Stimulated activated naive CD8-positive, alpha-beta T cell treated with anti-CD3 and anti-CD28 coated beads, Interleukin-15, amount 100 ng/mL, for 72 hours (primary cell): ENCODE measurements at places on chromosomes 16 and 17.

DNA sequence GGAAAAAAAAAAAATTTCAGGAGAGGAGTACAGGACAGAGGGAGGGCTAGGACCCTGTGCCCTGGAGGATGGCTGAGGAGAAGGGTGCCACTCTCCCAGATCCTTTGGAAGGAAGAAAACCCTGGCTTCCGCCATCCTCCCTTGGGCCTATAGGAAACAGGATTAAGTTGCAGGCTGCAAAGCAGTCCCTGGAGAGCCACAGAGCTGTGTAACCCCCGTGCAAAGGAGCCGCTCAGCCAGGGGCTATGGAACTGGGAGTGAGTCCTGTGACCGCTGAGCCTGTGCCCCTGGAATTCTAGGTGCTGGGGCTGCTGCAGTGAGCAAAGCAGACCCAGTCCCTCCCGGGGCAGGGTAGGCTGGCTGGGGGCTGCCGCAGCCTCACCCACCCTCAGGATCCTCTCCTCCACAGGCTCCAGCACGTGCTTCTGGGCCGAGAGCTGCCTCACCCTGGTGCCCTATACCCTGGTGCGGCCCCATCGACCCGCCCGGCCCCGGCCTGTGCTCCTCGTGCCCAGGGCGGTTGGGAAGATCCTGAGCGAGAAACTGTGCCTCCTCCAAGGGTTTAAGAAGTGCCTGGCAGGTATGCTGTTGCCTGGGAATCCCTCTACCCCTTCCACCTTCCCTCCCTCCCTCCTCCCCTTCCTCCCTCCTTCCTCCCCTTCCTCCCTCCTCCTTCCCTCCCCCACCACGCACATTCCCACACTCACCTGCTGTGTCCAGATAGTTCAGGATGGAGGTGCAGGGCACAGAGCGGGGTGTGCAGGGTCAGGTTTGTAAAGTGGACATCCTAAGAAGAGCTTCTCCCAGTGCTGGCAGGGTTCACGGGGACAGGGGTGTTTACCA, 15.3 kb downstream of the SGSH start:
- no peak for DNase-seq

- DNase-seq = no peak
These were observed 279.8 kb upstream of the GOT2 start for GRCh38 chr16:59013930-59014329.

GRCh38 chr17:37558299-37558698, 50.9 kb downstream of the SYNRG start:
- DNase-seq = no peak

GRCh38 chr17:77365584-77366186, 224.9 kb downstream of the SEC14L1 start:
- peak; percentile 15 for DNase-seq

DNA sequence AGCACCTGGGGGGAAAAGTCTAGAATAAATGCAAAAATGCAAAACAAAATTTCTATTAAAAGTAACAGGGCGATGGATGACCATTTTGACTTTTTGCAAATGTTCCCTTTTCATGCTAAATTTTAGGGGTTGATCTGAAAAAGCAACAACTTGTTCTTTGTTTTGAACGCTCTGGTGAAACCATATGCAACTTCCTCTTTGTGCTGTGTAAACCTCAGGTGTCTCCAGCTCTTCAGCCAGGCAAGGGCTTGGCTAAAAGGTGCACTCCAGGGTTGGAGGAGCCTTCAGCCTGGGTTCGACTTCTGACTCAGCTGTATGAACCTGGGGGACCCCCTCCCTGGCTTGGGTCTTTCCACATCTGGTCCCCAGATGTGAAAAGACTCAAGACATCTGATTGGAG, 9.5 kb downstream of the IRF8 start:
- DNase-seq = no peak

DNA sequence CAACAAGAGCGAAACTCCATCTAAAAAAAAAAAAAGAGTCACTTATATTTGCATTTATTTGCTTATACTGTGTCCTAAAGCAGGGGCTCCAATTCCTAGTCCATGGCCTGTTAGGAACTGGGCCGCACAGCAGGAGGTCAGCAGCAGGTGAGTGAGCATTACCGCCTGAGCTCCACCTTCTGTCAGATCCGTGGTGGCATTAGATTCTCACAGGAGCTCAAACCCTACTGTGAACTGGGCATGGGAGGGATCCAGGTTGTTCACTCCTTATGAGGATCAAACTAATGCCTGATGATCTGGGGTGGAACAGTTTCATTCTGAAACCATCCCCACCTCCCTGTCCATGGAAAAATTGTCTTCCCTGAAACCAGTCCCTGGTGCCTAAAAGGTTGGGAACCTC, 24.9 kb downstream of the ITGB3 start:
- no peak for DNase-seq

DNA sequence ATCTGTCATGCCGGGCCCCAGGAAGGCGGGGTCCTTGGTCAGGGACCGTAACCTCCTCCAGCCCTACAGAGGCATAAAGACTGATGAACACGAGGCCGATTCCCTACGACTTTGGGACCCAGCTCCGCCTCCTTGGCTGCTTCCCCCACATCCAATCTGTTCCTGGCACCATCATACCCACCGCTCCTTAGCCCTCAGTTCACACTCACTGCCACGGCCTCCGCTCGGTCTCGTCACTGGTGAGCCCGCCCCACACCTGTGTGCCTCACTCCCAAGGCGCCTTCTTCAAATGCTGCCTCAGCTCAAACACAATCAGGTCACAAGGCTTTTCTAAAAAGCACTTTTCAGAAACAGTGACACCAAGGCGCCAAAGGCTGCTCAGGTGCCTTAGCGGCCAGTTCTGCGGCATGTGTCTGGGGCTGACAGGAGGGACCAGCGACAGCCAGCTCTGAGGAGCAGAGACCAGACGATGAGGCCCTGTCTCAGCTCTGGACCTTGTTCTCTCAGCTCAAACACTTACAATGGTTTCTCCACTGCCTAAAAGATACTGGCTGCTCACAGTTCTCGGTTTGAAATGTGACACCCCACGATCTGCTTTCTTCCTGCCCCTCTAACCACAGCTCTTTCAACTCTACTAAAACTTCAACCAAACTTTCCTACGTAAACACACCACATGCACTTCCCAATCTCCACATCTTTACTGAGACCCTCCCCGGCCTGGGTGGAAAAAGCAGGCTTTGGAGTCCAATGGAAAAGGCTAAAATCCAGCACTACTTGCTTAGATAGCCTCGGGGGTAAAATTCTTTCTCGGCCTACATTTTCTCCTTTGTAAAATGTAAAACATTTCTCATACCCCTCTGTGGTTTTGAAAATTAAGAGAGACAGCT, 33.2 kb downstream of the CYB5D2 start:
- DNase-seq = peak; percentile 36

- DNase-seq = no peak
These were observed 23.8 kb downstream of the FAM222B start for GRCh38 chr17:28818819-28819221.

DNA sequence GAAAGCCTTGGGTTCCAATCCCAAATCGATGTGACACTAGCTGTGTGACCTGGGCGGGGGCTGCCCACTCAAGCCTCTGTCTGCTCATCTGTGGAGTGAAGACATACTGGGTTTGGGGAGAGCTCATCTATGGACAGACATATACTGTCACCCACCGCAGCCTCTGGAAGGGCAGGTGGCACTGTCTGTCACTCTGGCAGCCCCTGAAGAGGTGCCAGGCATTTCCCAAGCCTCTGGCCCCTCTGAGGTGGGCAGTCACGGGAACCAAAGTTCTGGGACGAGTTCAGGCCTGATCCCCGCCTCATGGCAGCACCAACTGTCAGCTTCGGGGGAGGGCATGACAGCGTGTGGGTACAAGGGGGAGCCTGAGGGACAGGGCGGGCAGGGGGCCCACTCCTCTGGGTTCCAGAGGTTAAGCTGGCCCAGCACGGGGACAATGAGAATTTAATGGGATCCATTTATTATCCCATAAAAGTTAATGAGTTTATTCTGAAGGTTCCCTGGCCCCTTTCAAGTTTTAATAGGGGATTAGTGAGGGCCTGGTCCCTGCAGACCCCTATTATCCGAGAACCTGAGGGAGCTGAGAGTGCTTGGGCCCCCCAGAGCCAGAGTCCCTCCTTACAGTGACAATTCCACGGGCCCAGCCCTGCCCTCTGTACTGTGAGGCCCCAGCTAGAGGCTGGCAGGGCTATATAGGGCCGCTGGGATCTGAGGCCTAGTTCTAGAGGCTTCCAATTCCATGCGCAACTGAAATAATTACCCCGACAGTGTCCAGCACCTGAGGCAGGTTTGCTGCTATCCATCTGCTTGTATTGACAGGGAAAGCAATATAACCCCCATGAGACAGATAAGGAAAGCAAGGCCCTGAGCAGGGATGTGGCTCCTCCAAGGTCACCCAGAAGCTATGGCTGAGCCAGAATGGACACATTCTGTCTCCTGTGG, 18.8 kb downstream of the SEZ6 start:
- no peak for DNase-seq

GRCh38 chr16:69188716-69189115, 1.8 kb downstream of the SNTB2 start:
- no peak for DNase-seq

DNA sequence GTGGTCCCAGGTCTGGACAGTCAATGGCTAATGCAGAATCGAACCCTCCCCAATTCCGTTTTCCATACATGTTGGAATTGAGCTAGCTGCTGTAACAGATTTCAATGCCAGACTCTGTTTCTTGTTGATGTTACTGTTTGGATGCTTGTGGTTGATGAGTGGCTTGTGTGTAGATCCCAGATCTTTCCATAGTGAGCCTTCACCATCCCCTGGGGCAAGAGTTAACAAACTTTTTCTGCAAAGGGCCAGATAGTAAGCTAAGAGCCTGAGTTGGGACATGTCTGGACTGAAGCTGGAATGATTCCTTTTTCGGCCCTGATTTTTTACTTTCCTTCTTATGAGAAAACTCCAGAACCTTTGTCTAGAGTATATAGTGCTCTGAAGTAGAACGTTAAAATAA, 296.3 kb downstream of the CPPED1 start:
- DNase-seq = no peak

- DNase-seq = no peak
These were observed 78.7 kb downstream of the N4BP1 start for GRCh38 chr16:48531011-48531962.

DNA sequence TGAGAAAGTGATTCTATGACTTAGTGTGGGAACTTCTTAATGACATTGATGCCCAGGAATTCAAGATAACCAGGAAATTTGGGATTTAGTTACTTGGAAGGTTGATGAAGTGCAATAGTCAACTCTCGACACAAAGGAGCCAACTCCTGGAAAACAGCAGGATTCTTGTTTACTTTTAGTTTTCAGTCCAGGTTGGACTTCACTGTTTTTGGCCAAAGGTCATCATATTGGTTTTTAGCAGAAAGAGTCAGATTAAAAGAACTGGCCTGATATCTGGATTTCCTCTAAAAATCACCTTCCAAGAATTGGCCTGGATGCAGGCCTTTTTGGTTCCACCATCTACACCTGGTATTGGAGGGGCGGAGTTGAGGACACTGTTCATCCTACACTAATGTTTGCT, 60.1 kb upstream of the SALL1 start:
- no peak for DNase-seq

DNA sequence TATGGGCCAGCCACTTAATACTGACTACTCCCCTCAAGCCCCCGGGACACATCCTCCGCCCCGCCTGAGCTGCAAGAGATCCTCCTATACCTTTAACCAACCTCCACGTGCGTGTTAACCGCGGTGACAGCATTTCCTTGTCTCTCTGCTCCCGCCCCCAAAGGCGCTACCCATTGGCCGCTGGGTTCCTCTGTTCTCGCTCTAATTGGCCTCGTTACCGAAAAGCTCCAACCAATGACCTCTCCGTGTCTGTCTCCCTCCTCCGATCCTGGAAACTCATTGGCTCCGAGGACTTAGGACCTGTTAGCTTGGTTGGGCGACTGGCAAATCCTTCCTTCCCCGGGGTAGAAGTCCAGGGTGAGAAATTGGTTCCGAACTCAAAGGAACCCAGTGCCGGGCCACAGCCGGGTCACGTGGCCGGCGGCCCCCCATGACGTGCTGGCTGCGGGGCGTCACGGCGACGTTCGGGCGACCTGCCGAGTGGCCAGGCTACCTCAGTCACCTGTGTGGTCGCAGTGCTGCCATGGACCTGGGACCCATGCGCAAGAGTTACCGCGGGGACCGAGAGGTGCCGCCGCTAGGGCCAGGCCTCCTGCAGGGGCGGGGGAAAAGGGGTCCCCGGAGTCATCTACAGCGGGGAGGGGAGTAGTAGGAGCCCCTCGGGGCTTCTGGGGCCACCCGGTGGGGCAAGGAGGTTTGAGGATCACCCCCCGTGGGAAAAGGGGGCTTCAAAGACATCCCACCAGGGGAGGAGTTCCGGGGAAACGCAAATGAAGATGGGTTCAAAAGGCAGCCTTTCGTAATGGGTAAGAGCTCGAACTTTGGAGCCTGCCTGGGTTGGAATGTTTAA, at the start of gene PNPO:
Gene PNPO, plus strand, starts transcription at position 326 of the 850 bp plus-strand sequence. Its CDS starts 105 bp downstream, at position 431.
- DNase-seq = peak; percentile 90

GRCh38 chr16:21184834-21185233, 26.4 kb downstream of the LDAF1 start:
- DNase-seq = no peak

DNA sequence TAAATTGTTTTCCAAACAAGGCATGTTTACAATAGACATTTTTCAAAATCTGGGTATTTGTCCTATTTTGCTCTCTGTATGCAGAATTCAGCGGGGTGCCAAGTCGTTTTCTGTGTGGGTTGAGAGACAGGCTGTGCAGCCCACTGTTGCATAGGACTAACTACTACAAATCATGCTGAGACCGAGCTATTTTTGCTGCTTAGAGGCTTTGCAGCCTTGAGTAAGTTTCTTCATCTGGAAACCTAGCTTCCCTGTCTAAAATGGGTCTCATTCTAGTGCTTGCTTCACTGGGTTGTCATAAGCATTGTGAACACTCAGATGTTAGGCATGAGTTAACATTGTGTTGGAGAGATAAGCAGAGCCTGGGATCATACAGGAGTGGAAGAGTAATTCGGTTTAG, 1.3 kb downstream of the PRPSAP2 start:
- no peak for DNase-seq

DNA sequence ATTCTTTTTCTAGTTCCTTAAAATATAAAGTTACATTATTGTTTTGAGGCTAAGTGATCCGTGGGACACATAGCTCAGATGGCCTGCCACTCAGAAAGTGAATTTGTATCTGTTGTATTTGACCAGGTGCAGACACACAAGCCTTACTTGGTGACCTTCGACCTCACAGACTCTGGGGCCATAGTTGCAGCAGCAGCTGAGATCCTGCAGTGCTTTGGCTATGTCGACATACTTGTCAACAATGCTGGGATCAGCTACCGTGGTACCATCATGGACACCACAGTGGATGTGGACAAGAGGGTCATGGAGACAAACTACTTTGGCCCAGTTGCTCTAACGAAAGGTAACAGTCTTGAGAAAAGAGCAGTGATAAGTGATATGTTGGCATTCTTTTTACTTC, 30.5 kb downstream of the TMEM11 start:
- DNase-seq = no peak
